ENCODE measurements at places on chromosomes 6 and 20. TPM values are rescaled to one million over a fixed set of nuclear protein-coding genes. Genes with fewer than 3 reads are reported as not detected.

The HLA-DRB5 gene
- total RNA-seq = 9.9 TPM

The KIAA1755 gene
- total RNA-seq = 3.6 TPM

The PCSK2 gene
- not detected for total RNA-seq

The SMIM13 gene
- 4.0 TPM for total RNA-seq

The SMAP1 gene
- 28.8 TPM for total RNA-seq

The HLA-C gene
- 586 TPM for total RNA-seq

The PTCRA gene
- not detected for total RNA-seq

The LMBRD1 gene
- total RNA-seq = 52.9 TPM

The ZNF831 gene
- total RNA-seq = 1.0 TPM

The TTBK1 gene
- not detected for total RNA-seq

The LAMA4 gene
- 247 TPM for total RNA-seq

The PACRG gene
- total RNA-seq = not detected

The PPP1R14C gene
- 0.34 TPM for total RNA-seq

The NKAPL gene
- 1.5 TPM for total RNA-seq

The TMEM151B gene
- total RNA-seq = not detected

The RPL10A gene
- total RNA-seq = 1,186 TPM

The TBPL1 gene
- total RNA-seq = 5.3 TPM

The RBL1 gene
- 4.6 TPM for total RNA-seq

The TUBB2B gene
- 2.2 TPM for total RNA-seq

The TAF11 gene
- 18.5 TPM for total RNA-seq

The SPAG4 gene
- 2.4 TPM for total RNA-seq

The OVOL2 gene
- total RNA-seq = not detected

The PEDS1 gene
- total RNA-seq = 20.4 TPM

The RBPJL gene
- total RNA-seq = not detected

The LATS1 gene
- 21.4 TPM for total RNA-seq

The GJA1 gene
- 47.4 TPM for total RNA-seq

The MYCT1 gene
- 8.8 TPM for total RNA-seq

All from subcutaneous adipose tissue (tissue), 4 donors.